ENCODE measurements at places on chromosomes 7 and 10.
A peak's percentile ranks its signal among the peaks of the same experiment; 100 is the strongest.

GRCh38 chr7:1274121-1274875 lies 41.6 kb downstream of the UNCX start:
- no peaks in the 10 kb centered on the region for H3K27me3 ChIP-seq
- no peak for DNase-seq
- H3K4me1 ChIP-seq: no peaks in the 10 kb centered on the region
- H3K4me3 ChIP-seq: no peak overlapping the region
- H3K36me3 ChIP-seq: no peaks in the 10 kb centered on the region

GRCh38 chr10:102597131-102597991 lies 46.9 kb upstream of the TRIM8 start:
- H3K27ac ChIP-seq: peak overlapping the region; percentile 22
- no peak overlapping the region for H3K4me3 ChIP-seq
- H3K4me1 ChIP-seq: peaks cover 8% of the 10 kb centered on the region
- no peak for DNase-seq
- H3K27me3 ChIP-seq: no peaks in the 10 kb centered on the region

GRCh38 chr7:149741629-149742028 lies 31.8 kb downstream of the ZNF467 start:
- no peak overlapping the region for H3K4me3 ChIP-seq
- H3K27me3 ChIP-seq: no peaks in the 10 kb centered on the region
- no peaks in the 10 kb centered on the region for H3K36me3 ChIP-seq
- DNase-seq: no peak
- peaks cover 8% of the 10 kb centered on the region for H3K4me1 ChIP-seq

DNA sequence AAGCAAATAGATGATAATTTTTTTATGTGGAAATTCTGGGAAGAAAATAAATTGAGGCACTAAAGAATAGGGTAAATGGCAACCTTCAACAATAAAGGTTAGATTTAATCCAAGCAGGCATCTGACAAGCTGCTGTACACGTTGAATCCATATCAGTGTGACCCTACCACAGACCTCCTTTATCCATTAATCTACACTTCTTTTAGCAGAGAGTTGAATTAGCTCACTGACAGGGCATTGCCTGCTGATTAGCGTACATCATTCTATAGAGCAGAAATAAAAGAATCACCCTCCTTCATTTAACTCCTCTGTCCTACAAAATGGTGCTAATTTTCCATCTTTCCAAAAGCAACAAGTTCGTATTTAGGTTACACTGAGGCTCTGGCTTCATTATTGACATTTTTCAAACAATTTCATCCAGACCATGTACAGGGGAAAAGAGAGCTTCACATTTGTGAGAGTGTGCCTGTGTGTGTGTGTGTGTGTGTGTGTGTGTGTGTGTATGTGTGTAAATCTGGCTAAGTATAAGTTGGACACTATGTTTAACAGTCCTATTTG lies 356.0 kb downstream of the TFEC start:
- H3K36me3 ChIP-seq: no peaks in the 10 kb centered on the region
- H3K4me3 ChIP-seq: no peak overlapping the region
- no peaks in the 10 kb centered on the region for H3K4me1 ChIP-seq
- H3K27me3 ChIP-seq: no peaks in the 10 kb centered on the region
- no peak for DNase-seq

GRCh38 chr10:21055339-21056135 lies 158.4 kb upstream of the NEBL start:
- no peak for DNase-seq
- peaks cover 16% of the 10 kb centered on the region for H3K4me1 ChIP-seq
- no peaks in the 10 kb centered on the region for H3K27me3 ChIP-seq
- no peak overlapping the region for H3K27ac ChIP-seq

DNA sequence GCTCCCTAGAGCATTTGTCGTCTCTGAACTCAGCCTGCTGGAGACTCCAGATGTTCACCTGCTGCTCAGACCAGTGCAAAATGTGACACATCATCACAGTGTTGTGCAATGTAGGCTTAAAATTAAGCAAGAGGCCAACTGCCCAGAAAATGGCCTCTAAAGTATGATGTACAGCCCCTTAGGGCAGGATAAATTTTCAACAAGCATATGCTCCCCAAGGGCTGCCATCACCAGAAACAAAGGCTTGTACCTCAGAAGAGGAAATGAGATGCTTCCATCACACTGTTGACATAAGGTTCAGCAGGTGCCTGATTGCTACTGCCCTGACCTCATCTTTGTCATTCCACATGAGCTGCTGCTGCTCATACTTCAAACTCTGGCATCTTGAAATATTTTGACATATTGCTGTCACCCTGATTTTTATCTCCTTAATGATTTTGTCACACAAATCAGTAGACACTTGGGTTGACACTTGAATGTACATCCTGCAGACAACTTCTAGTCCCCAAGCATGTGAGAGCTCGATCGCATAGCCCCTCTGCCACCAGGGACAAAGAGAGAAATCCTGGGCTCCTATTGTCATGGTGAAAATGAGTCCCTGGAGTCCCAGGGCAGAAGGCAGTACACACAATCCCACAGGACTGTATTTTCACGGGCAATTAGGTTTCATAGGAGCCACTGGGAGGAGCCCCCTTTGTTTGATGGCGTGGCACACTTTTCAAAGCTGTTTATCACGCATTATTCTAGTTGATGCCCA lies 219.7 kb upstream of the STK17A start:
- H3K27me3 ChIP-seq: no peaks in the 10 kb centered on the region
- H3K4me3 ChIP-seq: no peak overlapping the region
- H3K4me1 ChIP-seq: no peaks in the 10 kb centered on the region
- no peaks in the 10 kb centered on the region for H3K36me3 ChIP-seq
- H3K27ac ChIP-seq: no peak overlapping the region

DNA sequence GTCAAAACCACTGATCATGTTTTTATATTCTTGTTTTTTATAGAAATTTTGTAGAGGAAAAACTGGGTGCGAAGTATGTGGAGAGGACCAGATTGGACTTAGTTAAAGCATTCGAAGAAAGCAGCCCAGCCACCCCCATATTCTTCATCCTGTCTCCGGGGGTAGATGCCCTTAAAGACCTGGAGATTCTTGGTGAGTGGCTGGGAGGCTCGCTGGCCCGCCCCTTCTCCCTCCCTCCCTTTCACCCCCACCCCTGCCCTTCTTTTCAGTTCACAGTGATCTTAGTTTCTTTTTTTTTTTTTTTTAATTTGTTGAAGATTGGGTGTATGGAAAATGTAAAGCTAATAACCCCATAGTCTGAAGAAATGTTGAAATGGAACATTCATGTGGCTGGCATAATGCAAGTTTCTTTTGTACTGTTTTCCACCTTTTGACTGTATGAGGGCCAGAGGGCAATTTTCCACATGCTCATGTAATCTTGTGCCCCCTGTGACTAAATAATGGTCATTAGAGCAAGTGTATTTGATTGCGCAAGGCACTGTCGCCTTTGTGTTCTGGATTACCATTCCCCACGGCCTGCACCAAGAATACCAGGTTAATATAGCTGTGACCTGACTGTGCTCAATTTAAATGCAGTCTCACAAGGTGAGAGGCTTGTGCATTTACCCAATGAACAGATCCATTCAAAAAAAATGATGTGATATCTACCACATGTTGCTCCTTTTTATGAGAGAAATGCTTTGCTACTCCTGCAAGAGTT lies 77.7 kb downstream of the CDCA7L start:
- H3K4me3 ChIP-seq: no peak overlapping the region
- no peak overlapping the region for H3K27ac ChIP-seq
- no peaks in the 10 kb centered on the region for H3K4me1 ChIP-seq
- no peaks in the 10 kb centered on the region for H3K27me3 ChIP-seq
- DNase-seq: no peak

GRCh38 chr7:40239755-40240303 lies 105.0 kb downstream of the SUGCT start:
- H3K27me3 ChIP-seq: no peaks in the 10 kb centered on the region
- H3K36me3 ChIP-seq: no peaks in the 10 kb centered on the region
- no peak overlapping the region for H3K27ac ChIP-seq
- no peaks in the 10 kb centered on the region for H3K4me1 ChIP-seq
